ENCODE measurements at places on chromosomes 6 and 20.

DNA sequence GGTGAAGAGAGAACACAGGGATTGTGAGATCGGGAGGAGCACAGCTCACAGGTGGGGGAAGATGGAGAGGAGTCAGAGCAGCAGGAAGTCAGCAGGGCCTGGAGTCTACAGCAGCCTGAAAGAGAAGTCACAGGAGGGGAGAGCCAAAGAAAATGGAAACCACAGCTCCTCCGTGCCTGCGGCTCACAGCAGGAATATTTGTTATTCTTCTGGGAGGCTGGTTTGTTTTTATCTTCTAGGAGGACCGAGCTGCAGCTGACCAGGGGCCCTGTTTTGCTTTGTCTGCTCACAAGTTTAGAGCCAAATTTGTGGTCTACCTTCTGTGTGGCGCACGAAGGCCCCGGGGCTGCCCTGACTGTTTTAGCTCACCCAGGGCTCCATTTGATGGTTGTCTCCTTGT is 81.8 kb downstream of the CLIC5 start:
- H3K36me3 ChIP-seq: no peaks in the 10 kb centered on the region
- H3K27me3 ChIP-seq: no peaks in the 10 kb centered on the region

DNA sequence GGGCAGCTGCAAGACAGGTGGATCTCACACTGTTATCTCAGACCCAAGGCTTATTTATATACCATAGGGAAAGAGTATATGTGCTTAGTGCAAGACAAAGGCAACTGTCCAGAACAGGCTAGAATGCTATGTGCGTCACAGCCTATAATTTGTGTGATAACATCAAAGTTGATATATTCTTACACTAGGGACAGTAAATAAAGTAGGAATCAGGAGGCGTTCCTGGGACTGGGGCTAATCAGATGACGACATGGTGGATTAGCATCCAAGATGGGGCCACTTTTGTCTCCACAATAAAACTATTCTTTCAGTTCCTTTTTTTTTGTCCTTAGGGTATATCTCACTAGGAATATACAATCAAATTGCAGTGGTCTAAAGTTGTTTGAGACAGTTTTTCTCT is 54.9 kb upstream of the IER3 start:
- H3K27me3 ChIP-seq: no peaks in the 10 kb centered on the region
- H3K4me3 ChIP-seq: no peak overlapping the region
- peaks cover 37% of the 10 kb centered on the region for H3K4me1 ChIP-seq
- no peak overlapping the region for H3K27ac ChIP-seq
- peaks cover 12% of the 10 kb centered on the region for H3K36me3 ChIP-seq

GRCh38 chr6:41040940-41041536 is 1.2 kb upstream of the TSPO2 start:
- peaks cover 5% of the 10 kb centered on the region for H3K4me1 ChIP-seq
- no peak overlapping the region for H3K4me3 ChIP-seq
- DNase-seq: no peak
- no peak overlapping the region for H3K27ac ChIP-seq

DNA sequence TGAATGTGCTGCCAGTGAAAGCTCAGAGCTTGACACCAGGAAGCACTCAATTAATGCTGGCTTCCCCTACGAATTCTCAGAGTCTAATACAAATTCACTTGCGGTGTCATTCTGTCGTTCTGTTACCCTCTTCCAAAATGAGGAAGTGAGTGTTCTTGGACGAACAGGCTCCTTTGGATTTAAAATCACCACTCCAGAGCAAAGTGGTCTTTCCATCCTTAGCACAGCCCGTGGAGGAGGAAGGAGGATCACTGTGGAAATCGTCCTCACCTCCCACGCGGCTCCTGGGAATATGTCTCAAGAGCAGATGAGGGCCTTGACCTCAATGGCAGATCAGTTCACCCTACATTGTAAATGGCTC is 41.7 kb downstream of the RIOK1 start:
- H3K27ac ChIP-seq: no peak overlapping the region
- no peaks in the 10 kb centered on the region for H3K36me3 ChIP-seq
- no peak for DNase-seq
- peaks cover 3% of the 10 kb centered on the region for H3K27me3 ChIP-seq
- peaks cover 3% of the 10 kb centered on the region for H3K4me1 ChIP-seq
- no peak overlapping the region for H3K4me3 ChIP-seq

Measured in activated naive CD8-positive, alpha-beta T cell treated with anti-CD3 and anti-CD28 coated beads, Interleukin-2, amount 50 U/mL, for 24 hours (primary cell).